ENCODE measurements at places on chromosomes 7 and 10.
A peak's percentile ranks its signal among the peaks of the same experiment; 100 is the strongest.

GRCh38 chr10:44143556-44143955 lies 241.3 kb downstream of the CXCL12 start:
- no peak for DNase-seq

GRCh38 chr10:31116226-31116625 lies 84.6 kb upstream of the ZNF438 start:
- no peak for DNase-seq

GRCh38 chr7:31783221-31783620 lies 96.2 kb downstream of the PPP1R17 start:
- no peak for DNase-seq

GRCh38 chr10:107952649-107953556 lies 788.4 kb upstream of the SORCS1 start:
- no peak for DNase-seq

GRCh38 chr7:101725921-101726320 lies 91.5 kb upstream of the CUX1 start:
- no peak for DNase-seq

GRCh38 chr7:94973844-94974243 lies 66.5 kb downstream of the PPP1R9A start:
- DNase-seq, result no peak

GRCh38 chr10:84334811-84335210 lies 6.4 kb downstream of the CCSER2 start:
- DNase-seq, result no peak

DNA sequence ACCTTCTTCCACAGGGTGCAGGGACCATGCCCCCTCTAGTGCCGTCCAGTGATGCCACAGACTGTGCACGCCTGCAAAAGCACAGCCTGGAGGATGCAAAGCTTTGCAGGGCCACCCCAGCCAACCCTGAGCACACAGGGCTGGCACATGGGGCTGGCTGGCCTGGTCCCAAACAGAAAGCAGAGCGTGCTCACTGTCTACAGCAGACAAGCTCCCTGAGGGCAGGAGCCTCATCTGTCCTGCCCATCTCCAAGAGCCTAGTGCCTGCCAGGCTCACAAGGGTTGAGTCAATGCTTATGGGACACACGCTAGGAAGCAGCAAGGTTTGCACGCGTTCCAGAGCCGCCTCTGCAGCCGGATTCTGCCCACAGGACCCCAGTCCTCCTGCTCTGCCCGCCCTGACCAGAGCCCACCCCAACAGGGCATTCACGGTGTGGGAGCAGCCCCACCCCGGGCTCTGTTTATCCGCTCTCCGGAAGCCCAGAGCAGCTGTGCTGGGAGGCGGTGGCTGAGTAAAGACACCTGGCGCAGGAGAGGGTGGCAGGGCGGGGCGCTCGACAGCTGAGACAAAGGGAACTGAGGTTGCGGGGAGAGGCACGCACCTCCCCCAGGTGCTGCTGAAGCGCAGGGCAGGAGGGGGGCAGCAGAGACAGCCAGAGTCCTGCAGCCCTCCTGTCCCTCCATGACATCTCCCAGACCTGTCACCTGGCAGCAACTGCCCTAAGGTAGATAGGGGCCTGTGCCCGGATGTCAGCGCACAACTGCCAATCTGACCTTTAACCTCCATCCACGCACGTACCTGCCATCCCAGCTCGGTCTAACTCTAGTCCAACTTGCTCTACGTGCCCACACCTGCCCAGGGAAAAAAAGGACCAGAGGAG lies 4.3 kb downstream of the KCNH2 start:
- no peak for DNase-seq

DNA sequence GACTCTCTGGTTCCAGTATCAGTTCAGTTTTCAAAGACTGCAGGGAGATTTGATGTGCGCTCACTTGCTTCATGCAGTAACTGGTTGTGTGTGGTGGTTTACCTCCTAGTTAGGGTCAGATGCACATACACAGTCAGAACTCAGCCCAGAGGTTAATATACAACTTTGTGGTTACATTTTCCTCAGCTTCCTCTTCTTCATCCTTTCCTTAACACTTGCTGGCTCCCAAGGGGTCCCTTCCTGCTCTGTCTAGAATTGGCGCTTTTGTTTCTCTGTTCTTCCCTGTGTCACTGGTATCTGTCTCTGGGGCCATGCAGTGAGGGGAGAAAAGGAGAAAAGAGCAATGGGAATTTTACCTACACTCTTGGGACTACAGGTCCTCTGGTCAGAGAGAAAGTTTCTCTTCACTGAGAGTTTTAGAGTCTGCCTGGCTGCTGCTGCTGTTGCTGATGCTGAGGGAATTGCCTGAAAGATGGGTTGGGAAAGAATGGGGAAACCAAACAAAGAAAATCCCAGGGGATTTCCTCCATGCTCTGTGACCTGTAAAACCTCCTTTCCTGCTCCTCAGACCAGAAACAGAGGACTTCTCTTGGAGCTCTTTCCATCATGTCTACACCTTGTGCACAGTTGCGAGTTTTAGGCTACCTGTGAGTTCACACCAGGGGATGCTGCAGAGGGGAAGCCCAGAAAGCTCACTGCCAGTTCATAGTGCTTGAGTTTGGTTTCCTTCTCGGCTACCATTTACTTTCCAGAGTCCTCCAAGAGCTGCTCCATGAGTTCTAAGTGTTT lies 74.6 kb downstream of the WDFY4 start:
- no peak for DNase-seq

DNA sequence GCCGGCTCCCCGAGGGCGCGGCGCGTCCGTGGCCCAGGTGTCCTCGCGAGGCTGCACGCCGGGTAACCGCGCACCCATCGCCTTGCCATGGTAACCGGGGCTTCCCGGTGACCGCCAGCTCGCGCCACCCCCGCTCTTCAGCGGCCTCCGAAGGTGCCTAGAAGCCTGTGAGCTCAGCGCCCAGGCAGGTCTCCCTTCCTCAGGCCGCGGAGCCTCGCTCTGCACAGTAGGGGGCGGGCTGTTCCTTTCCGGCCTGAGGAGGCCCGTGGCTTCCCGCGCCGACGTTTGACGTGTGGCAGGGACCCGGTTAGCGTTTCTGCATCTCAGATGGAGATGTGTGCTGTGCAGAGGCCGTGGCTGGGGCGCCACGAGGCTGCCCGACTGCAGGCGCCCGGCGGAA lies 117.1 kb downstream of the DYNC2I1 start:
- DNase-seq, result peak; percentile 67

GRCh38 chr10:33876584-33877400 lies 542.3 kb upstream of the NRP1 start:
- DNase-seq, result no peak

- DNase-seq, result no peak
Measured at GRCh38 chr7:129616530-129616929, 5.0 kb downstream of the NRF1 start.

DNA sequence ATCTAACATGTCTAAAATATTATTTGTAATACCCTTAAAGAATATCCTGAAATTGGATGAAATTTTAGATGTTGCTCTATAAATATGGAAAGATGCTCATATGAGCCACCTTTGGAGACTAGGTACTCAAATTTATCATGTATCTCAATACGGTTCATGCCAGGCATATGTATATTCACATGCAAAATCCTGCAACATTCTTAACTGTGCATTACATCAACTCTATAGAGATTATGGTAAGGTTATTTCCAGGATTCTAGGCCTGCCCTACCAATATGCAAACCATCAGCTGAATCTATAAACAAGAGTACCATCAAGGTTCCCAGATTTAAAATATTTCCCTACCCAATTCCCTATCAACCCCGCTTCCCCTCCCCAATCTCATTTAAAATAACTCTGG lies 27.5 kb downstream of the OSBPL3 start:
- DNase-seq, result no peak

GRCh38 chr10:21976739-21977138 lies 26.8 kb downstream of the DNAJC1 start:
- DNase-seq, result no peak

DNA sequence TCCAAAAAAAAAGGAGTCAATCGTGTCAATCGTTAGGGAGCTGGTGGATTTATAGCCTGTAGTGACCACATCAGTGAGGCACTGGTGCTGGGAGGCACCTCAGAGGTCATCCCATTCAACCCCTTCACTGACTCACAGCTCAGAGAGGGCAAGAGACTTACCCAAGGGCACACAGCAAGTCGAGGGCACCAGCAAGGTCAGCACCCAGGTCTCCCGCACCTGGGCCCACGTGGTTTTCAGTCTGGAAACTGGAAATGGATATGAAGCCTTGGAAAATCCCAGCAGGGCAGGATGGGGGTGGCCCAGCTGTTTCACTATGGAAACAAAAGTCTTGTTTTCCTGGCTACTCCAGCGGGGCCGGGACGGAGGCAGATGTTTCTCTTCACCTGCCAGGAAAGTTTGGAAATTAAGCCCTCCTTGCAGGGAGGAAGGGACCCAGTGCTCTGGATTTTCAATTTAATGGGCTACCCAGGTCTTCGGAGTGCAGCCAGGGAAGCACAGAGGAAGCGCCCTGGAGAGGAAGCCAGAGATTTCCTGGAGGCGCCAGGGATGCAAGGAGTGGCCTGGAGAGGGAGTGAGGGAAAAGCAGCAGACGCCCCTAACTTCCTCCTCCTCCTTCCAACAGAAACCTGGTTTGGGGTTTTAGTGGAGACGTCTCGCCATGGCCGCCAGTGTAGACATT lies 157.2 kb upstream of the TNRC18 start:
- DNase-seq, result no peak

DNA sequence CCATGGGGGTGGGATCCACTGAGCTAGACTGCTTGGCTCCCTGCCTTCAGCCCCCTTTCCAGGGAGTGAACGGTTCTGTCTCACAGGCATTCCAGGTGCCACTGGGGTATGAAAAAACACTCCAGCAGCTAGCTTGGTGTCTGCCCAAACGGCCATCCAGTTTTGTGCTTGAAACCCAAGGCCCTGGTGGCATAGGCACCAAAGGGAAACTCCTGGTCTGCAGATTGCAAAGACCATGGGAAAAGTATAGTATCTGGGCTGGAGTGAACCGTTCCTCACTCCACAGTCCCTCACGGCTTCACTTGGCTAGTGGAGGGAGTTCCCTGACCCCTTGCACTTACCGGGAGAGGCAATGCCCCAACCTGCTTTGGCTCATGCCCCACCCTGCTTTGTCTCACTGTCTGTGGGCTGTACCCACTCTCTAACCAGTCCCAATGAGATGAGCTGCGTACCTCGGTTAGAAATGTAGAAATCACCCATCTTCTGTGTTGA lies 62.7 kb downstream of the PPP1R9A start:
- DNase-seq, result no peak

GRCh38 chr10:129970465-129971364 lies 6.6 kb upstream of the EBF3 start:
- no peak for DNase-seq

DNA sequence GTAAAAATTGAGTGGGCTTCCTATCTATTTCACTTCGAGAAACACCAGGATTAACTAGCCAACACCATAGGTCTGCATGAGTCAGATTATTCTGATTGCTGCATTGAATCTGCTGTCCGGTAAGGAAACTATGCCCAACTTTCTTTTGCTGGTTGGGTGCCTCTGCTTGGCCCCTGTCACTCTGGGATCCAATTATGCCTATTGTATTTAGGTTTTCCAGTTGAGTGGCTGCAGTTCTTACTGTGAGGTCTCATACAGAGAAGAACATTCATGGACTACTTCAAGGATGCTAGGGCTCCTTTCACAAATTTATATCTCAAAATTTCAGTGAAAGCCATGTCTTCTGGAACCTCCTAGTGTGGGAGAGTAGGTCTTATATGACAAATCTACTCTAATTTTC lies 215.1 kb upstream of the SORCS1 start:
- no peak for DNase-seq

- no peak for DNase-seq
Measured at GRCh38 chr7:116290740-116291139, 80.4 kb downstream of the TES start.

GRCh38 chr10:102113956-102114857 lies 6.0 kb downstream of the LDB1 start:
- DNase-seq, result no peak

GRCh38 chr10:70921285-70921684 lies 32.9 kb upstream of the PCBD1 start:
- DNase-seq, result no peak

GRCh38 chr7:156692849-156693248 lies 52.3 kb downstream of the RNF32 start:
- DNase-seq, result no peak

GRCh38 chr7:90749774-90750173 lies 153.7 kb downstream of the CDK14 start:
- DNase-seq, result no peak

GRCh38 chr10:23379686-23380085 lies 35.1 kb upstream of the C10orf67 start:
- DNase-seq, result no peak

GRCh38 chr7:111558991-111559390 lies 3.3 kb downstream of the IMMP2L start:
- DNase-seq, result no peak

GRCh38 chr10:1374511-1375345 lies 318.5 kb downstream of the WDR37 start:
- no peak for DNase-seq

- DNase-seq, result no peak
Measured at GRCh38 chr7:121271916-121272315, 56.9 kb upstream of the WNT16 start.

DNA sequence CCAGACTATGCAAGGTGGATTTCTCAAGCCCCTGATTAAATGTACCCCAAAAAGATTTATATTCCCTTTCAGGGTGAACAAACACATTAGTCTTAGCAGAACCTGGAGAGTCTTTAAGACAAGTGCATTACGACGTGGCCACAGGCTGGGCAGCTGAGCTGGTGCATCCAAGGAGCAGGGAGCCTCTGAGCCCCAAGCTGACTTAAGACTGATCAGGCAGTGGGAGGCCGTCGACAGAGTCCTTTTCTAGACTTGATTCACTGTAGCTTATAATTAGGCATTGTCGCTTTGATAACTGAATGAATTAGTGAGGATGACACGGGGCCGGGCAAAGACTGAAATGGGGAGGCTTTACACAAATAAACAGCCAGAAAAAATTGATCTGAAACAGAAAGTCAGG lies 353.2 kb downstream of the GPAM start:
- no peak for DNase-seq

GRCh38 chr10:66698069-66698468 lies 227.8 kb upstream of the LRRTM3 start:
- DNase-seq, result no peak

DNA sequence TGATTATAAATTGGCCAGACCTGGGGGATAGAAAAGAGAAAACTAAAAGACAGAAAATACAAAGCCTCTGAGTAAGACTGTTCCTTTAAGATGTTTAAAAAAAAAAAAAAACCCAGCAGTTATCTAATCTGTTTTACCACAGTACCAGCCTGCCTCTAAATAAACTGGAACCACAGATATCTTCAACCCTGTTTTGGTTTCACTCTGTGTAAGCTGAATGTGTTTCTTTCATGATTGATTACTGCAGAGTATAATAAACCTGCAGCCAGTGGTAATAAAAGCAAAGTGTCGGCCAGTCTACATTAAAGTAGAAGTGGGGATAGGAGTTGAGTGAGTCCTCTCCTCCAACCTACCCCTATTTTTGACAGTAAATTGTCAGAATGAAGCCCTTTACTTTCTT lies 40.6 kb downstream of the MGAM2 start:
- DNase-seq, result no peak
